ENCODE measurements at places on chromosomes 7 and 10.

DNA sequence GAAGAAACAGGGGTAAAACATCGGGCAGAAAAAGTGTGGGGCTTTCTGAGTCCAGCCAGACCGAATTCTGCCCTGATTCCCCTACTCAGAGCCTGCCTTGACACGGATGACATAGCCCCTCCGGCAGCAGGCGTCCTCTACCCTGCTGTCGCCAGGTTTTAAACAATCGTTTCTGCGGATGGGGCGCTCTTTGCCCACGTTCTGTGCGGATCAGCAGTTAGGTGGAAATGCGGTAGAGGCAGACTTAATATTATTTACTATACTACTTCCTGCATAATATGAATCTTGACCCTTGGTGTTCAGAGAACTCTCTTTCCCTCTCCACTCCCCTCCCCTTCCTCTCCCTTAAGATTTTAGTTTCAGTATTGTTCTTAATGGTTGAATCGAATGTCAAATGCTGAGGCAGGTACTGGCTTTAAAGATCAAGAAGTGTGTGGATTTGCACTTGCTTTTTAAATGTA lies 2.4 kb downstream of the GATA3 start:
- no peak for DNase-seq

DNA sequence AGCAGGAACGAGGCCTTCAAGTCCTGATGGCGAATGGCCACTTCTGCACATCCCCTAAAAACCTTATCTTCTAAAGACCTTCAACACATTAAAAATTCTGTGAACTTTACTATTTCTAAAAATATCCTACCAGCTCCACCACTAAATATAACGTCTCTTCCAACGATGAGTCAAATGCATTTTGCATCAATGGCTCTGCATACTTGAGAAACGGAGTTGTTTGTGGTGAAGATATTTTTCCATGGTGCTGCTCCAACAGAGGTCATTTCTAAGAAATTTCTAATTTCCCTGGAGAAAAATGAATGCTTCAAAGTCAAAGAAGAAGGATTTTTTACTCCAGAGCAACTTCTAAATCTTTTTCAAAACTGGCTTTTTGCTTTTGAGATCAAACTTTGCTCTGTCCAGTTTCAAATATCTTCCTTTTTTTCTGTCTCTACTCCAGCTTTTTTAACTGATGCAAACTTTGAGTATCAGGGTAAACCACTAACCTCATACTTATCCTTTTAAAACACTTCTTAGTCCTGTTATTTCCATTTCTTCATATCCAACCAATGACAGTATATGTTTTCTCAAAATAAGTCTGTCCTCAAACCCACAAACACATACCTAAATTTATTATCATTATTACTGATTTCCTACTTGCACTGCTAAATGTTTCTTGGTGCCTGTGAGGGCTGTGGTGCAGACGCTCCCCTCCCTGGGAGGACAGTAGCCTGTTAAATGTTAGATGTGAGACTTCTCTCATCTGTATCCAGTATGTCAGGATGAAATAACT lies 258.1 kb downstream of the KLF6 start:
- peak; percentile 92 for DNase-seq

DNA sequence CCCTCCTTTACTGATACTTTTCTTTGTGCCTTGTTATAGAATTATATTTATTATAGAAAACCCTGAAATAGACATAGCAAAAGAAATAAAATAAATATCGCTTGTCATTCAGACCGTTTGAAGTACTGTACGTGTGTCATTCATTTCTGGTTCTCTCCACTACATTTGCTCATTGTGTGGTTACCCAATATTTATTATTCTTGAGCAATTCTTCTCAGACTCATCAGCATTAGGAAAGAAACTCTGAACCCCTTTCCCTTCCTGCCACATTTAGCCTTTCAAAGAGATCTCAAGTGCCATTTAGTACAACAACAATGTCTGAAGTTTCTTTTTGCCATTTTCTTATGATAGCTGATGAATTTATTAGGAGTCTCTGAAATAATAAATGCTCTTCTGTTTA lies 154.1 kb downstream of the KIAA1217 start:
- peak; percentile 43 for DNase-seq

DNA sequence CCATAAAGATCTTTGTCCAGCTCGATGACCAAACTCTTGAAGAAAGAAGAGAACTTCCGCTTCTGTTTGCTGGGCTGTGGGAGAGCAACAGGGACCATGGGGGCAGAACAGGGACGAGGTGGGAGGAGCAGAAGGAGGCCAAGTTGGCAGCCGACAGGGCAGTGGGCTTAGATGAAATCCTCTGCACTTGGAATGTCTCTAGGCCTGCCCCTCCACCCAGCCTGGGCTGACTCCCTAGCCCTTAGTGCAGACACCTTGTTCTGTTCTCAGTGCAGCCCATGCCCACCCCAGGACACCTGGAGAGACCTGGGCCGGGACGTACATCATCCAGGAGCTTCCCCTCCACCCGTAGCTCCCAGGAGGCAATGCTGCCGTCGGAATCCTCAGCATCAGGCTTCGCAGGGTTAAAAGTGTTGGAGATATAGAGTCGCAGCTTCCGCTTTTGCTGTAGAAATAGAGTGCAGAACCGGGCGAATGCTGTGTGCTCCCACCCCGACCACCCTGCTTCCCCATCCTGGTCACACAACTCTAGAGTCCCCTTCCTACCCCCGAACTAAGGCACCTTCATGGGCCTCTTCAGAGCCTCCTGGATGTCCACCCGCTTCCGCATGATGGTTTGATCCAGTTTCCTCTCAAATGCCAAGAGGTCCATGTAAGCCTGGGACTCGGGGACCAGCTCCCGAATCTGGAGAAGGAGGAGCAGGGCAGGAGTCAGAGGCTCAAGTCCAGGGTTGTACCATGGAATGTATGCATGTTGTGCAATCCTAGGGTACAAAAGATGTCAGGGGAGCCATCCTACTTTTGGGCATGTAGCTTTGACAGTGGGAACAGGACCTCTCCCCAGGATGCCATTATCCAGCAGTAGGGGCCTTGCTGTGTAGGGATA lies 6.1 kb downstream of the SMARCD3 start:
- no peak for DNase-seq

- peak; percentile 13 for DNase-seq
These were observed 486.5 kb downstream of the CALN1 start for GRCh38 chr7:71925663-71926062.

GRCh38 chr10:109411917-109412316 lies 511.4 kb downstream of the XPNPEP1 start:
- no peak for DNase-seq
